Hematopoietic multipotent progenitor cell treated with erythropoietin and hydrocortisone succinate and interleukin-3 and kit ligand, for 15 days (in vitro differentiated cells): ENCODE measurements at places on chromosomes 12 and 14.

- no peak for DNase-seq
Measured at GRCh38 chr14:50099335-50099734, 17.0 kb downstream of the VCPKMT start.

- DNase-seq, result no peak
Measured at GRCh38 chr12:50571786-50572185, 67.0 kb downstream of the DIP2B start.

DNA sequence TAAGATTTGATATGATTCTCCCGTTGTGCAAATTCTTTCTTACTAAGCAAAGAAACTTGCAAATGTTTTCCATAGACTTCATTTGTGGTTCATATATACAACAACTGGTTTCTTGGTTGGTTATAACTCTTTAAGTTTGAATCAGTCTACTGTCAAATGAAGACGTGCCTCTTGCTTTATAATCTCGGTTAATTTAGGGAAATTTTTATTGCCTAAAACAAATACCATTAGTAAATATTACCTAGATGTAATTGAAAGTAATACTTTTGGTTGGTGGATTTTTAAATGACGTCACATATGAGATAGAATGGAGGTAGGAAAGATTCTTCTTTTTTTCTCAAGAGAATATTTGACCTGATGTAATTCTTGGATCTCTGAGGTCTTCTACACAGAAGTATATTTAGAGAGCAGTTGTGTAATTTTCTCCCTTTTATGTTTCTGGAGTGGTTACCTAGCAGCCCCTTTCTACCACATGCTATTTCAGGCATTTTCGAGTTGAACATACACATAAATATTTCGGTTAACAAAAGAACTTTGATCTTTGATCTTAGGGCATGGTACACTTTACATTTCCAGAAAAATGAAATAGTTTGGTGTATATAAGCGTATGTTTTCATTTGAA is 1.7 kb downstream of the ATF7IP start:
- peak; percentile 62 for DNase-seq

DNA sequence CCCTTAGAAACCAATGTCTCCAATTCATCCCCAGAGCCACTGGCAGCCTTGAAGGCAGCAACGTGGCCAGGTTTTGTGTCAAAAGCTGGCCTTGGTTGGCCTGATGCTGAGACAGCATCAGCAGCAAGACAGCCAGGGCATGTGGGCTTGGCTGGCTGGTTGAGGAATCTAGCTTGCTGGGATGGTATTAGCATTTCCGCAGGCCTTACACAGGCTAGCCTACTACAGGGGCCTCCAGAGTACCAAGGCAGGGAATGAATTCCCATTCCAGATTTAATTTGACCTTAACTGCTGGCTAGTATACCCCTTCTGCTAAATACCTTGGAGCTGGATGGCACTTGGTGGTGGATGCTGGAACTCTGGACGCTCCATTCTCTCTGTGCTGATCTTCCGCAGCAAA is 15.8 kb downstream of the NGDN start:
- DNase-seq, result no peak

DNA sequence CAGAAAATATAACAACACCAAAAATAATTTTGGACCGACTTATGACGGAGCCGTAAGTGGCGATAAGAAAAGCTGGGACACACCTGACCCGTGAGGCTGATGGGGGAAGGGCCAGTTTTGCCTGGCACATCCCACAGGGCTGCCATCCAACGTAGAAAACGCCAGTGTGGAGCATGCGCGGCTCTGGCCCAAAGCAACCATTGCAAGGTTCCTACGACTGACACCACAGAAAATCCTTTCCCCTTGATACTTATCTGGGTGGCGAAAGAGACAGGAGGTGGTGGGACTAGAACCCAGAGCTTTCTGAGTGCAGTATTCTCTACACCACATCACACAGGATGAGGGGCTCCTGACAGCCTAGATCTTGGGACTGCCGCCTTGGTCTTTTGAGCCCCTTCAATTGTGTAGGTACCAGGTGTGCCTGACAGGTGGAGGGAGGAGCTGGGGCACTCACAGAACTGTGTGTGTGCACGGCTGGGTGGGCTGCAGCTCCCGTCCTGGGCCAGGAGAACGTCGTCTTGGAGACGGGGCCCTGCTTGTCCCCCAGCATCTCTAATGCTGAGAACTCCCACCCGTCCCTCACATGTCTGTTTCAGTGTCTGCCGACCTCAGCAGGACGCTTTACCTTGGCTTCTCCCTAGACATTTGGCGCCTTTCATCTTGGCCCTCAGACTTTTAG is 17.4 kb upstream of the CACNA2D4 start:
- DNase-seq, result no peak
